ENCODE measurements at places on chromosomes 7 and 10.

GRCh38 chr10:63935705-63936104 is 414.5 kb downstream of the REEP3 start:
- DNase-seq = peak; percentile 32

DNA sequence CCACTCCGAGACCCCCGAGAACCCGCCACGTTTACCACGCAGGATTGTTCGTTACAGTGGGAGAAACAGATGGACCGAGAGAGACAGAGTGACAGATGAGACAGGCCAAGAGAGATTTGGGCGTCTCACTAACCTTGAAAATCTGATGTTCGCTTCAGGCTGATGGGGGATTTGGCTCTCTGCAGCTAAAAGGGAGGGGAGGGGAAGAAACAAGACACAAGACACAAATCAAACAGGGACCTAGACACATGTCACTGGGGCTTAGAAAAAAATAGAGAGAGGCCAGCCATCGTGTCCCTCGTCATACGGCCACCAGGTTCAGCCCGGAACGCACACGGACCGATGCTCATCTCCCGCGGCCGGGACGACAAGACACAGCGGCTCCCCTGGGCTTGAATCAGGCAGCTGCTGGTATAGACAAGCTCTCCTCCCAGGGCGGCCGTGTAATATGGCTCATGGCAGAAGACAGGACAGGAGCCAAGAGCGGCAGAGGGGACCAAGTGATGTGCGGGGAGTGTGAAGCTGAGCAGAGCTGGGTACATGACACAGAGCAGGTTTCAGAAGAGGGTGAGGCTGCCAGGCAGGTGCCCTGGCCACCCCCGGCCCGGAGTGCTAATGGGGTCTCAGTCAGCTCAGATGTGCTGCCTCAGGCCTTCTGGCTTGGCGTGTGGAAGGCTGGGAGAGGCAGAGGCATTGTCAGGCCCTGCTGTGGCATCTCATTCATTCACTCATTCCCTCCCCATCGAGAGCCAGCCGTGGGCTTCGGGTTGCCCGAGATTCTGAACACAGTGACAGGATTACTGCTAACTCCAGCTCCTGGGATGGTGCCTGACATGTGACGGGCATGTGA is 88.5 kb upstream of the GNA12 start:
- no peak for DNase-seq

DNA sequence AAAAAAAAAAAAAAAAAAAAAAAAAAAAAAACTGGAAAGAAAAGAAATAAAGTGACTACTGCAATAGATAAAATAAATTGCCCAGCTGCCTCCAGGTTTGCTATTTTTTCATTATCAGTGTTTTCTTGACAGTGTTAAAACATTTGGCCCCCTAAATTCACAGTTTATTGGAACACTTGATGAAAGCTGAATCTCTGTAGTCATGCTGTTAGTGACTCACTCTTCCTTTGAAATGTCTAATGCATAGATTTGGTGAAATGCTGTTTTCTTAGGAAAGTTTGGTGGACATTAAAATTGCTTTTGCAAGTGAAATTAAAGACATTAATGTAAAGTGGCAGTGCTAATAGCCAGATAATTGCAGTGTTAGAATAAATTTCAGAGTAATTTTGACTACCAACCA is 785.2 kb downstream of the NRG3 start:
- DNase-seq = no peak

- no peak for DNase-seq
These were observed 57.6 kb upstream of the CACUL1 start for GRCh38 chr10:118812393-118812740.

- DNase-seq = no peak
These were observed 20.8 kb upstream of the GHITM start for GRCh38 chr10:84118395-84119006.

GRCh38 chr7:22296916-22297315 is 60.0 kb downstream of the RAPGEF5 start:
- no peak for DNase-seq

DNA sequence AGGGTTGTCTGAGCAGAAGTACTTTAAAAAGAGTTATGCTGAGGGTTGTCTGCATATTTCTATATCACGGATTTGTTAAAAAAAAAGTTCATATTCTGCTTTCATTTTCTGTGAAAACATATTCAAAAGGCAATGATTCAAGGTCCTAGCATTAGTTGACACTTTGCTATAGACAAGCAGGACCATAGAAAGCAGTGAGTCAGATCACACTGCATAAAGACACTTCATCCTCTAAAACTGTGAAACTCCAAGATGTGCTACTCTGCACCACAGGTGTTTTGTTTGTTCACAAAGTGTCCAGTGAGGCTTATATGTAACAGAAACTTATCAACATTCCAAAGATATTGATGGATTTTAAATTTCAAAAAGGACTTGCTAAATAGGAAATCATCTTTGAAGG is 47.0 kb downstream of the SPAM1 start:
- no peak for DNase-seq

DNA sequence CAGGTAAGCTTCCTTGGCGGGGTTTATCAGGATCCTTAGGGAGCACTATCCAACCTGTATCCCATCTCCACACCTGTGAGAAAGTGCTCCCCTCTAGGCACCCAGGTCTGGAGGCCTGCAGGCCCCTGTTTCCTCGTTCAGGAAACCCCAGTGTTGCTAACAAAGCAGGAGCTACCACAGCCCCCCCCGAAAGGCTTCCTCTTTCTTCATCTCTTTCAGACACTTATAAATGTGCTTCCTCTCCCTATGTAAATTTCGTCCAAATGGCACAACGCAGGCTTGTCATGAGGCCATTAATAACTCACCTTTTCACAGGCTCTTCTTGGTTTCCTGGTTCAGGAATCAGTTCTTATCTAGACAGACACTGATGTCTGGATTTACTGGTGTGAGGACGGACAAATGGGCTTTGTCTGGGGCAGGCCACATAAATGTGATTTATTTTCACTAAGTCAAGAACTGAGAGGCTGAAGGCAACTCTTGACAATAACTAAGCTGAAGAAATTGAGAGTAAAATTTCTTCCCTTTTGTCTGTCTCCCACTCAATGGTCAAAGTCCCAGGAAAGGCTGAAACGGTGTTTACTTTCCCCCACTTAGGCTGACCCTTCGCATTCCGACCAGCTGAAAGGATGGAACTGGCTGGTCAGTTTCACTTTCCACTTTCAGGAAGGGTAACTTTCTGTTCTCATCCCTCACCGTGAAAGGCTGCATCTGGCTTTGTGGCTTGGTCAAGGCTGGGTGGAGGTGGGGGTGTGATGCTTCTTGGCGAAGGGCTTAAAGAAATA is 46.8 kb downstream of the PIK3AP1 start:
- DNase-seq = no peak

DNA sequence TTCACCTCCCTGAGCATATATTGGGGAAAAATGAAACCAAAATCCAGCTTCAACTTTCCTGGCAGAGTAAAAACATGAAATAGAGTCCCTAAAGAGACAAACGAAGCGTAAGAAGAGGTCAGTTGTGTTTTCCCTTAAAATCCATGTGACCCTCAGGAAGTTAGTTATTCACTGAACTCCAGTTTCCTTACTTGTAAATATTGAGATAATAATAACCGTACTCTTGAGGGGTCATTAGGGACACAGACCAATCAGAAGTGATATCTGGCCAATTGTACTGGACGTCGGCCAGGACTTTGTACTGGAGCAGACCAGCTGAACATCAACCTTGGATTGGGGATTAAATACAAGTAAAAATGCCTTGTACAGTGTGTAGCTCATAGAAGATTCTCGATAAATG is 167.0 kb downstream of the GATA3 start:
- no peak for DNase-seq

DNA sequence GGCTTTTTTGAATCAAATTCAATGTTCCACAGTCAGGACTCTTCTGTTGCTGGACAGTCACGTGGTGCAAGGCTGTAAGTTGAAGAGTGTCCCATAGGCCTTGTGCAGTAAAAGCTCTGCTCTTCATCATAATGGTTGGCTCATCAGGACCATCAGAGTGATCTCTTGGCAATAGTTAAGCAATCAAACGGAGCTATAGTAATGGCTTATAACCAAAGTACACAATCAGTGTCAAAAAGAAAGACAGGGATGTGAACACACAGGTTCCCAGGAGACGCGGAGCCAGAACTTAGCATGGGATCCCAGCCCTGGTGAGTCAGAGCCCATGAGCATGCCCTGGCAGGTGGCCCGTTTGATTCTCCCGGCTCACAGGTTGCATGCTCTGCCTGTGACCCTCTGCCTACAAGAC is 10.8 kb upstream of the GPNMB start:
- DNase-seq = no peak

DNA sequence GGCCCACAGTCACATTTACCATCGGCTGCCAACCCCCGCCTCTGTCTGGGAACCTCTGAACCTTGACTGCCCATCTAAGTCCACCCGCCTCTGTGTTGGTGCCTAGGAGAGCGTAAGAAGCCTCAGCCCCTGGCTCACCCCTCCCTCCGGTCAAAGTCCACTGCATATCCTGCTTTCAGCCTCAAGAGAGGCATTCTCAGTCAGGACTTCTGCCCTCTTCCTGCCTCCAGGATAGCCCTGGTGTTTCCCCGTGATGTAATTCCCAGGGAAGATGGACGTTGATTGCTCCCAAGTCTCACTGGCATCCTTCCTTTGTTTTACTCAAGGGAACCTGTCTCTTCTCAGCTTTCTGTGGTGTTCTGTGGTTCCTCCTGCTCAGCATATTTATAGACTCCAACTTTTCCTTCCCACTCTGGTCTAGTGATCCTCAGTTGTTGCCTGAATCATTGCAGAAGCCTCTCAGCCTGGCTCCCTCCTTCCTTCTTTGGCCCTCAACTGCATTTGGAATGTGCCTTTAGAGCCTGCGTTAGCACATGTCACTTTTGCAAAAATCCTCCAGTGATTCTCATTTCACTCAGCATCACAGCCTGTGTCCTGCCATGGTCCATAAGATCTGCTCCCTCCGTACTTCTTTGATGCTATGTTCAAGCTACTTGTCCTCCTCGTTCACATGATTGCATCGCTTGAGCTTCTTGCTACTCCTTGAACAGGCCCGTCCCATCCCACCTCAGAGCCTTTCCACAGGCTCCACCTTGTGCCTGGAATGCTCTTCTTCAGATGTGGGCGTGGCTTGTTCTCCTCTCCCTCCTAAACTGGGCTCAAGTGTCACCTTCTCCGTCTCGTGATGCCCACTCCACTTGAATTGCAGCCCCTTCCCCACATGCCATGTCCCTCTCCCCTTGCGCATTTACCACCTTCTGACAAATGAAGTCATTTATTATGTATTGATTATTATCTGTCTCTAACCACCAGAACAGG is 124.2 kb downstream of the PLPP4 start:
- DNase-seq = no peak

DNA sequence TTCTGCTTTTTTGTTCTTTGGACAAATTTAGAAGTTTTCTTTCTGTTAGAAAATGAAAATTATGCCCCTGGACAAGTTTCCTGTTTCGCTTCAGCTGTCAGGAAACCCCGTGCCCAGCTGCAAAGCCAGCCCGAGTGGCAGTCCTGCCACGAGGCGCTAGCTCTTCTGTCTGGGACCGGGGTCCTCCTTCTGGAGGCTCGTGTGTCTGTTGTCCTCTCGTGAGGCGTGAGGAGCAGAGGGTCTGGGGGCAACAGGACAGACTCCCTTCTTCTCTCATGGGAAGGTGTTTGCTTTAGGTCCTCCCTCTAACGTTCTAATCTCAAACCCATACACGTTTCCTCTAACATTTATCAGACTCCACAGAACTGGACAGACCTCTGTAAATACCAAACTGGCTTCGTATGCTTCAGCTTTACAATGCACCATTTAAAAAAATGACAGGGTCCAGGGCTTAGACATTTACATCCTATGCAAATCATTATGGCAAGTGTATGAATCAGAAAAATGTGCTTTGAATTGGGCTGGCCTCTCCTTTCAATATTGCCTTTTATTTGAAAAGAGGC is 184.5 kb upstream of the SHH start:
- DNase-seq = no peak

DNA sequence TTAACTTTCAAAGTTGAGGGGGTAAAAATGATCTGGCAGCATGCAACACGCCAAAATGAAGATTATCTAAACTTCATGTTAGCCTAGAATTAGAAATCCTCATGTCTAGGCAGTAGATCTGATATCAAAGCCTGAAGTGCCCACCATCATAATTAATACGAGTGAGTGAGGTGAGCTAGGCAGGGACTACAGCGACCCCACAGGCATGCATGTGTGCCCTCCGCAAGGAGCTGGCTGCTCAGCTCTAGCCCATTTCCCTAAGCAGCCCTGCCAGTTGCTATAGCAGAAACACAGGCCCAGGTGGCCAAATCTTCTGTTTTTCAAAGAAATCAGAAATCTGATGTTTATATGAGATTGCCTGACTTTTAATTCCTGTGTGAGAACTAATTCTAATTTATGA is 93.1 kb upstream of the IFRD1 start:
- no peak for DNase-seq

- peak; percentile 59 for DNase-seq
These were observed 1.8 kb downstream of the C10orf95 start for GRCh38 chr10:102449321-102450123.

GRCh38 chr10:98642281-98642680 is 195.5 kb upstream of the HPS1 start:
- no peak for DNase-seq

GRCh38 chr10:74851831-74852230 is 25.4 kb downstream of the KAT6B start:
- peak; percentile 36 for DNase-seq

- peak; percentile 28 for DNase-seq
These were observed 21.0 kb downstream of the ZCWPW1 start for GRCh38 chr7:100407285-100408180.

DNA sequence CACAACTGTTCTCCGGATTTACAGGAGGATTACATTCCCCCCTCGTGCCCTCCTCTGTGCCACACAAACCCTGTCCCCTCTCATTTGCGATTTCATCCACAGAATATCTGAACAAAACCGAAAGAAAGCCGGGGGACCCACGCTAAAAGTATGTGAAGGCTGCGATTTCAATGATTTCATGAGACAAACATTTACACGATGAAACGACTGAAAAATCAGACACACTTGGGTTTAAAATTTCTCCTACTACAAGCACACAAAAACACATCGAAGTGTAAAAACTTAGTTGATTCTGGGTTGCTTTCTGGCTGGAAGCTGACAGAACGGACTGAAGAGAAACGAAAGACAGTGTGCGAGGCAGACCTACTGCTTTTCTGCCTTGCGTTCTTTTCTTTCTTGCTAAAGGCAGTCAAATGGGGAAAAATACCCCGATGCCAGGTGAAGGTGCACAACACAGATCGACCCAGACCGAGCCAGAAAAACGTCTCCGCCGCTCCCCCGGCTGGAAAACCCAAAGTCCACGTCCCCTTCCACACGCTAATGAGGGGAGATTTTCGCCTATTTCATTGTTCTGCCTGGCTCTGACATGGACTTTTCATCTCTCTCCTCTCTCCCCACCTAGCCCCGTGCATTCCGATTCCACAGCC is 1.2 kb downstream of the HIPK2 start:
- DNase-seq = no peak

- DNase-seq = no peak
These were observed 46.1 kb downstream of the CPEB3 start for GRCh38 chr10:92244796-92245195.

Data from COR-L47 (cell line).